ENCODE measurements at places on chromosomes 4 and X. TPM values are rescaled to one million over a fixed set of nuclear protein-coding genes. Genes with fewer than 3 reads are reported as not detected.
A peak's percentile ranks its signal among the peaks of the same experiment; 100 is the strongest.

Gene VCX3A
- not detected for total RNA-seq

DNA sequence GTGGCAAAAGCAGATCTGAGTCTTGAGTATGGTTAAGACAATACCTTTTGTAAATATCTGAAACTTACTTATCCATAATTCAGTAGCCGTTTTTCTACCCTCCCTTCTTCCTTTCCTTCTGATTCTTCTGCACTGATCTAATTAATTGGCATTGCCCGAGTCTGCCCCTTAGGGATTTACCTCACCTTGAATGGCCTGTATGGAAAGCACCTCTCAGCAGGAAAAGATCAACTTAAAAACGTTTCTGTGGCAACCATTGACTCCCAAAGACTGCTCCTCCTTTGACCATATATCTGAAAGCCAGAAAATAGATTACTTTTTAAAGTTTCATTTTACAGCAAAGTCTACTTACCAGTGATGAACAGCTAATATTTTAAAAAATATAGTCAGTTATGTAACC is 496.5 kb upstream of the LCORL start:
- H3K36me3 ChIP-seq: no peaks in the 10 kb centered on the region
- DNase-seq: no peak
- H3K4me3 ChIP-seq: no peak overlapping the region
- no peaks in the 10 kb centered on the region for H3K27me3 ChIP-seq

GRCh38 chr4:122845066-122845465 is 18.4 kb downstream of the FGF2 start:
- H3K27me3 ChIP-seq: no peaks in the 10 kb centered on the region
- no peaks in the 10 kb centered on the region for H3K4me1 ChIP-seq
- DNase-seq: no peak
- no peak overlapping the region for H3K4me3 ChIP-seq

DNA sequence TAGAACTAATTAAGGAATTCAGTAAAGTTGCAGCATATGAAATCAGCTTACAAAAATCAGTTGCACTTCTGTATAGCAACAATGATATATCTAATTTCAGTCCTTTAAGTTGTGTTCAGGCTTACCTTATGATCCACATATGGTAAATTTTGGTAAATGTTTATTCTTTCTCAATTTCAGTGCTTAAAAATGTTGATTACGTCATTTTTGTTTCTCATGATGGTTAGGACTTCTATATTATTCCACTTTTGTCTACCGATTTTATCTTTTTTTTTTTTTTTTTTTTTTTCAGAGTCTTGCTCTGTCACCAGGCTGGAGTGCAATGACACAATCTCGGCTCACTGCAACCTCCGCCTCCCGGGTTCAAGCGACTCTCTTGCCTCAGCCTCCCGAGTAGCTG is 40.7 kb upstream of the SLC6A14 start:
- no peak overlapping the region for H3K27ac ChIP-seq
- H3K4me3 ChIP-seq: no peak overlapping the region
- no peaks in the 10 kb centered on the region for H3K36me3 ChIP-seq
- no peak for DNase-seq
- no peaks in the 10 kb centered on the region for H3K27me3 ChIP-seq

- no peaks in the 10 kb centered on the region for H3K4me1 ChIP-seq
- no peak overlapping the region for H3K27ac ChIP-seq
- peaks cover 4% of the 10 kb centered on the region for H3K27me3 ChIP-seq
- no peaks in the 10 kb centered on the region for H3K36me3 ChIP-seq
Measured at GRCh38 chr4:174198828-174199227, 84.6 kb downstream of the FBXO8 start.

Gene MAGEC1
- total RNA-seq: not detected

DNA sequence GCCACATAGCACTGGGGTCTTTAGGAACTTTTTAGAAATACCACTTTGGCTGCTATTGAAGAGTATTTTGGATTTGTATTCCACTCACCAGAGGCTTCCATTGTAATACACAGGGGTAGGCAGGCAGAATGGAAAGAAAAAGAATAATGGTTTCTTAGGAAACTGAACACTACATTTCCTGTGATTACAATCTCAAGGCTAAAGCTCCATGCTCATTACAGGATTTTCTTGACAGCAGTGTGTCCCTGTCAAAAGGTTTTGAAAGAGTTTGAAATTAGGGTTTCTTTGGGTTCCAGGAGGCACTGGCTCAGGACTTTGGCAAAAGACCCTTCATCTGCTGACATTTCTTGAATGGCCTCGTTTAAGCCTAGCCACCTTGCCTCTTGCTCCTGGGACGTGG is 74.8 kb upstream of the STIM2 start:
- H3K36me3 ChIP-seq: no peaks in the 10 kb centered on the region
- H3K4me3 ChIP-seq: no peak overlapping the region
- H3K27ac ChIP-seq: no peak overlapping the region
- H3K4me1 ChIP-seq: peaks cover 18% of the 10 kb centered on the region
- no peaks in the 10 kb centered on the region for H3K27me3 ChIP-seq

- H3K36me3 ChIP-seq: no peaks in the 10 kb centered on the region
- H3K4me3 ChIP-seq: no peak overlapping the region
- no peak overlapping the region for H3K27ac ChIP-seq
Measured at GRCh38 chr4:37503261-37503660, 182.9 kb downstream of the RELL1 start.

Gene TCEAL2
- 9.6 TPM for total RNA-seq

Gene UGT2B17
- not detected for total RNA-seq

GRCh38 chrX:105975382-105975781 is 63.1 kb downstream of the SERPINA7 start:
- H3K27me3 ChIP-seq: no peaks in the 10 kb centered on the region
- no peak for DNase-seq
- no peak overlapping the region for H3K4me3 ChIP-seq

Gene BDH2
- 32.8 TPM for total RNA-seq

Gene USO1
- 87.2 TPM for total RNA-seq

DNA sequence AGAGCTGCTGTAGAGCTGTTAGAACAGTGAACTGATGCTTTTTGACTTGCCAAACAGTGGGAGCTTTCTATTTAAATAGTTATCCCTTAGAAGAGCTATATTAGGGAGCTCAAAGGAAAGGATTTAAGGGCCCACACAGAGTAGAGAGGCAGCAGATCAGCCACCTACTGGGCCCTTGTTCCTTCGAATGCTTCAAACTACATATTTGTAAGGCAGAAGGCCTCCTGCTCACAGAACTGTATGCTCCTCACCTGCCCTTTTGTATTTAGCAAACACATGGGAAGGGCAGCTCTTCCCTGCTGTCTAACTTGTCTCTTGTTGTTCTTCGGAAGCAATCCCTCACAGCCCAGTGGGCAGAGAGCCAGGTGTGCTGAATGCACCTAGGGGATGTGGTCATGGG is 38.0 kb downstream of the IL1RAPL1 start:
- H3K36me3 ChIP-seq: no peaks in the 10 kb centered on the region
- H3K4me1 ChIP-seq: no peaks in the 10 kb centered on the region
- no peak for DNase-seq

Gene ASMT
- not detected for total RNA-seq

DNA sequence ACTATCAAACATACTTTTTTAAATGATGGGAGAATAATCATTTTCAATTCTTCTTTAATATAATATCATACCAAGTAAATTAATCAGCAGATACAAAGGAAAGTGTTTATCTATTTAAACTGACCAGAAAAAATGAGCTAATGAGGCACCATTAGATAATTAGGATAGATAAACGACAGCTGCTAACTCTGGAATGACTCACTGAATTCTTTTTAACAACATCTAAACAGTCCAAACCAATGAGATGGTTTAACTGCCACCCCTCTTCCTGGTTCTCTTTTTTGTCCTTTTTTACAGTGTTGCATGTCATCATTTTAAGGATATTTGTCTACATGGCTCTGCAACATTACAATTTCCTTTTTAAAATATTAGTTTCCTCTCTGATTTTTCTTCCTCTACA is 41.6 kb downstream of the UNC5C start:
- no peaks in the 10 kb centered on the region for H3K36me3 ChIP-seq
- H3K4me3 ChIP-seq: no peak overlapping the region
- no peaks in the 10 kb centered on the region for H3K4me1 ChIP-seq
- H3K27ac ChIP-seq: no peak overlapping the region
- no peak for DNase-seq

- H3K27ac ChIP-seq: no peak overlapping the region
- no peak overlapping the region for H3K4me3 ChIP-seq
- no peaks in the 10 kb centered on the region for H3K36me3 ChIP-seq
- no peaks in the 10 kb centered on the region for H3K4me1 ChIP-seq
- DNase-seq: no peak
Measured at GRCh38 chr4:14835708-14836425, 166.4 kb upstream of the CPEB2 start.

GRCh38 chr4:126061655-126062054 is 746.9 kb downstream of the FAT4 start:
- no peak overlapping the region for H3K4me3 ChIP-seq
- H3K36me3 ChIP-seq: no peaks in the 10 kb centered on the region

Gene MAPK10
- total RNA-seq: 2.6 TPM

GRCh38 chr4:47774079-47774478 is 63.8 kb downstream of the CORIN start:
- no peaks in the 10 kb centered on the region for H3K4me1 ChIP-seq
- no peaks in the 10 kb centered on the region for H3K27me3 ChIP-seq

DNA sequence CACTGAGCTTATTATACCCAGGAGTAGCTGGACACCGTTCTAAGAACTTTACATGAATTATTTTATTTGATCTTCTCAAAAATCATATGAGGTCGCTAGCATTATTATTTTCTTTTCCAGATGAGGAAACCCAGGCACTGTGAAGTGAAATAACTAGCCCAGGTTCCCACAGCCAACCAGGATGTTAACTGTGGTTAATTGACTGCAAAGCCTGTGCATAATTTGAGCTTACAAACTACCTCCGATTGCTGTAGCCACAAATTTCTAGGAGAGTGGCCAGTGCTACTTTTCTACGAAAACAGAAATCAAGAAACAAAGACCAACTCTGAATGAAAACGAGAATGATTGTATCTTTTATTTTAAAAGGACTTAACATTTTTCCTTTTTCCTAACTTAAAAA is 27.2 kb downstream of the SPRY1 start:
- no peak for DNase-seq
- H3K36me3 ChIP-seq: no peaks in the 10 kb centered on the region
- H3K27ac ChIP-seq: no peak overlapping the region

GRCh38 chr4:123555233-123555806 is 158.7 kb downstream of the SPRY1 start:
- no peaks in the 10 kb centered on the region for H3K36me3 ChIP-seq
- H3K4me1 ChIP-seq: no peaks in the 10 kb centered on the region
- DNase-seq: peak; percentile 93
- H3K27ac ChIP-seq: peak overlapping the region; percentile 71
- H3K27me3 ChIP-seq: no peaks in the 10 kb centered on the region

Gene MSANTD1
- not detected for total RNA-seq

GRCh38 chrX:50403903-50404302 is 66.7 kb downstream of the DGKK start:
- no peak overlapping the region for H3K27ac ChIP-seq
- no peaks in the 10 kb centered on the region for H3K4me1 ChIP-seq
- no peak for DNase-seq
- no peaks in the 10 kb centered on the region for H3K36me3 ChIP-seq

DNA sequence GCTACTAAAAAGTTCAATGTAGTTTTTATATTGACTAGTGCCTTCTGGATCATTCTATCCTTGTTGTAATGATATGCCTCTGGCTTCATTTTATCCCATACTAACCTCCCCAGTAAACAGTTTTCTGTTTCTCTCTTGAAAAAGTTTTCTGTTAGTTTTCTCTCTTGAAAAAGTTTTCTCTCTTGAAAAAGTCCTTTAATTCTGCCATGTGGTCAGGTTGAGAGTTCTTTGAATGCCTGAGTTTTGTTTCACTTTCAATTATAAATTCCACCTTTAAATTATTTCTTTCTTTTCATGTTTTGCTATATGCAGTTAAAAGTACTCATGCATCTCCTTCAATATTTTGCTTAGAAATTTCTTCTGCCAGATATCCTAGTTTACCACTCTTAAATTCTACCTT is 1139.6 kb downstream of the STPG2 start:
- H3K27ac ChIP-seq: no peak overlapping the region
- no peaks in the 10 kb centered on the region for H3K27me3 ChIP-seq
- H3K36me3 ChIP-seq: no peaks in the 10 kb centered on the region
- H3K4me1 ChIP-seq: no peaks in the 10 kb centered on the region

GRCh38 chr4:48467891-48468290 is 15.3 kb upstream of the SLC10A4 start:
- H3K4me3 ChIP-seq: no peak overlapping the region
- H3K36me3 ChIP-seq: no peaks in the 10 kb centered on the region
- DNase-seq: no peak
- H3K27me3 ChIP-seq: no peaks in the 10 kb centered on the region

DNA sequence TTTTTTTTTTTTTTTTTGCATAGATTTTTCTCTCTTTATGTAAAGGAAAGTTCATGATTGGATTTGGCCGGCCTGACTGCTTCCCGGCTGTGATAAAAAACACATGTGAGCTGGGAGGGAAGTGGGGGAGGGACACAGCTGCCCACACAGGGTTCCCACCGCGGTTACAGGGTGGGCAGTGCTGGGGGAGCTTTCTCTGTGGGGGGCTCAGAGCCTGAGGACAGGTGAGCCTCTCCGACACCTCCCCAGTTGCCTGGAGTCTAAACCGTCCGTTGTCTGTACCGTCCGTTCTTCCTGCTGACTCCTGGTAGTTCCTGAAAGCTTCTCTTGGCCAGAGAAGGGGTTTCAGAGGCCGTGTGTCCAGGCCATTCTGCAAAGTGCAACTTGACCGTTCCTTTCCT is 21.8 kb downstream of the SHOX start:
- no peak overlapping the region for H3K4me3 ChIP-seq
- H3K4me1 ChIP-seq: no peaks in the 10 kb centered on the region
- DNase-seq: no peak
- H3K27ac ChIP-seq: no peak overlapping the region
- no peaks in the 10 kb centered on the region for H3K36me3 ChIP-seq

GRCh38 chr4:29717287-29718057 is 1002.7 kb upstream of the PCDH7 start:
- no peak for DNase-seq
- no peaks in the 10 kb centered on the region for H3K36me3 ChIP-seq
- no peaks in the 10 kb centered on the region for H3K4me1 ChIP-seq
- no peak overlapping the region for H3K4me3 ChIP-seq
- no peaks in the 10 kb centered on the region for H3K27me3 ChIP-seq
- no peak overlapping the region for H3K27ac ChIP-seq

Gene PASD1
- total RNA-seq: not detected

GRCh38 chrX:3268829-3269228 is 77.6 kb downstream of the MXRA5 start:
- H3K4me1 ChIP-seq: no peaks in the 10 kb centered on the region
- H3K27me3 ChIP-seq: no peaks in the 10 kb centered on the region
- H3K27ac ChIP-seq: no peak overlapping the region

Measured in right atrium auricular region (tissue), 2 donors.